ENCODE measurements at places on chromosomes 7 and 10.

GRCh38 chr10:77606751-77607150 is 30.9 kb downstream of the KCNMA1 start:
- DNase-seq = no peak

- DNase-seq = no peak
These were observed at the start of gene SLC29A4 for GRCh38 chr7:5282543-5283316. Gene SLC29A4 (plus strand): TSS chr7:5282943. CDS start chr7:5287817, 4,874 bp downstream.

DNA sequence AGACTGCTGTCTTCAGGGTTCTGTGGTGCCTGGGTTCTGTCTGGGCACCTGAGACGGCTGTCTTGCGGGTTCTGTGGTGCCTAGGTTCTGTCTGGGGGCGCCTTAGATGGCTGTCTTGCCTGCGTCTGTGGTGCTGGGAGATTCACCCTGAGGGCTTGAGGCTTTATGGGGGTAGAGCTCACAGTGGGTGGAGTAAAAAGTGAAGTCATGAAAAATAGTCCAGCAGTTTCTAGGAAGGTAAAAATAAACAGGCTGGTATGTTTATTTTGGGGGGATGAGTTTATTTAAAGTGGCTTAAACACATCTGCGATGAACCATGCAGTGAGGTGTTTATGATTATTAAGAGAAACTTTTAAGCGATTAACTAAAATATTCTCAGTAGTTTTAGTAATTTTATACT is 64.2 kb downstream of the NKX6-2 start:
- no peak for DNase-seq

- DNase-seq = no peak
These were observed 500.1 kb upstream of the ZMIZ1 start for GRCh38 chr10:78568620-78569019.
